EH (cell line): ENCODE measurements at places on chromosomes 1 and 21.

- no peak for DNase-seq
These were observed 24.9 kb downstream of the NCMAP start for GRCh38 chr1:24580756-24581155.

GRCh38 chr1:151327903-151328674 lies 873 bp upstream of the PI4KB start:
- DNase-seq: no peak

DNA sequence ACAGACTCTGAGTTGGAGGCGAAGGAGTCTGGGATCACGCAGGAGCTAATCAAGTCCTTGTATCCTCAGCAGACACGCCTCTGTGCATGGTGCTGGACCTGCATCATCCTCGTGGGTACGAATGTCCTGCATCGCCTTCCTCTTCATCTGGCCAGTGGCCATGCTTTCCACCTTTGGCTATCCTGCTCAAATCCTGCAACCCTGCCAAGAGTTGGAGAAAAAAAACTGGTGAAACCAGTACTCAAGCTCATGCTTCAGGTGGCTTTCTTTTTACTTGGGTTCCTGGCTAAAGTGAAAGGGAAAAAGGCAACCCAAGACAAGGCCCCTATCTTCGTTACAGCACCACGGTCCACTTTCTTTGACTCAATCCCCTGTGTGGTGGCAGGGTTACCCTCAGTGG lies 8.9 kb downstream of the SETSIP start:
- DNase-seq: no peak

DNA sequence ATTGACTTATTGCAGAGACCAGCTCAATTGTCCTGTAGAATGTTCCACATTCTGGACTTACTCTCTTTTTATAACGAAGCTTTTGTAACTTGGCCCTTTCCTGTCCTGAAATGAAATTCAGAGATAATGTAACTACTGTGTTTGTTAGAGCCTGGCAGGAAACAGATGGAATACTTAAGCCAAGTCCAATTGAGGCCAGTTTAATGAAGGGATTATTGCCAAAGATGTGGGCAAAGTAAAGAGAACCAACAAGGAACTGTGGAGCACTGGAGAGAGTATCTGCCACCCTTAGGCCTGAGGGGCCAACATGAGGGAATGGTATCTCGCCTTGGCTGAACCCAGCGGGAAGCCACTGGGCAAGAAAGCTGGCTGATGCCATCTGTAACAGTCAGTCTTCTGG lies 32.9 kb downstream of the MFSD2A start:
- DNase-seq: no peak

- peak; percentile 40 for DNase-seq
These were observed 11.0 kb downstream of the SLC2A5 start for GRCh38 chr1:9058465-9058864.

- peak; percentile 37 for DNase-seq
These were observed 459 bp downstream of the SERBP1 start for GRCh38 chr1:67429528-67430357.

DNA sequence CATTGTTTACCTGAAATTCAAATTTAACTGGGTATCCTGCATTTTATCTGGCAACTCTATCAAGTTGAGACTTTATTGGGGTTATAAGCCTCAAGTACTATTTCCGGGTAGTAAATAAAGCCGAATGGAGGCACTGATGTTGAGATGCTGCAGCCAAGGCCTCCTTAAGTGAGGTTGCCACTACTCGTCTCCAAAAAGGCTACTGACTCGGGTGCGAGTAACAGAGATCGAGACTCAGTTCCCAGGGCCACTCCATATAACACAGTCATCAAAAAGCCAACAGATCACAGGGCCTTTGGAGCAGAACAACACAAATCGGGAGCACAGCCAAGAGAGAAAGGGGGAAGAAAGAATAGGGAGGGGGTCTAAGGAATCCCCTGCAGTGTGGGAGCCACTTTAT lies 524 bp downstream of the COPA start:
- DNase-seq: peak; percentile 37

GRCh38 chr1:25701030-25701785 lies 84.6 kb downstream of the MAN1C1 start:
- DNase-seq: no peak

GRCh38 chr1:94633051-94633450 lies 91.5 kb upstream of the F3 start:
- peak; percentile 79 for DNase-seq

GRCh38 chr1:162694911-162695310 lies 62.6 kb downstream of the DDR2 start:
- no peak for DNase-seq
